Activated naive CD8-positive, alpha-beta T cell treated with anti-CD3 and anti-CD28 coated beads, Interleukin-2, amount 10 ng/mL, durations not matched to agents 7 days and 5 days (primary cell): ENCODE measurements at places on chromosomes 3 and 15. TPM values are rescaled to one million over a fixed set of nuclear protein-coding genes. Genes with fewer than 3 reads are reported as not detected.

GRCh38 chr3:133472889-133473288 is 73.0 kb downstream of the BFSP2 start:
- no peak overlapping the region for H3K4me3 ChIP-seq
- no peaks in the 10 kb centered on the region for H3K27me3 ChIP-seq
- H3K36me3 ChIP-seq: no peaks in the 10 kb centered on the region
- H3K4me1 ChIP-seq: peaks cover 37% of the 10 kb centered on the region
- H3K27ac ChIP-seq: no peak overlapping the region
- DNase-seq: no peak

DNA sequence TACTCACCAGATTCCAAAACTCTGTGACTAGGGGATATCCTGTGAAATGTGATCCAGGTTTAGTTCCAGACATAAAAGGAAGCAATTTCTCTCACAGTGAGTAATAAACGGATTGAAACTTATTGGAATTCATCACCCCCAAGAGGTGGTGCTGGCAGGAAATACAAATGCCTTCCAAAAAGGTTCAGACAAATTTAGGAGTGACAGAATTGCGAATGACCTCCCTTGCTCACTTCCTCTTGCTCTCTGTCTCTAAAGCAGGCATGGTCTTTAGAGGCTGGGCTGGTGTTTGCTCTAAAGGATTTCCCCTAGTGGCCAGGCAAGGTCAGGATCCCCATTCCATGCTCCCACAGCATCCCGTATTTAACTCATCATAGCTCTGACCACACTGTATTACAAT is 449.4 kb upstream of the PPP2R3A start:
- no peaks in the 10 kb centered on the region for H3K36me3 ChIP-seq
- no peak overlapping the region for H3K4me3 ChIP-seq
- H3K27ac ChIP-seq: no peak overlapping the region
- no peak for DNase-seq
- no peaks in the 10 kb centered on the region for H3K4me1 ChIP-seq

The EPHA3 gene
- total RNA-seq: not detected

The AMOTL2 gene
- not detected for total RNA-seq

DNA sequence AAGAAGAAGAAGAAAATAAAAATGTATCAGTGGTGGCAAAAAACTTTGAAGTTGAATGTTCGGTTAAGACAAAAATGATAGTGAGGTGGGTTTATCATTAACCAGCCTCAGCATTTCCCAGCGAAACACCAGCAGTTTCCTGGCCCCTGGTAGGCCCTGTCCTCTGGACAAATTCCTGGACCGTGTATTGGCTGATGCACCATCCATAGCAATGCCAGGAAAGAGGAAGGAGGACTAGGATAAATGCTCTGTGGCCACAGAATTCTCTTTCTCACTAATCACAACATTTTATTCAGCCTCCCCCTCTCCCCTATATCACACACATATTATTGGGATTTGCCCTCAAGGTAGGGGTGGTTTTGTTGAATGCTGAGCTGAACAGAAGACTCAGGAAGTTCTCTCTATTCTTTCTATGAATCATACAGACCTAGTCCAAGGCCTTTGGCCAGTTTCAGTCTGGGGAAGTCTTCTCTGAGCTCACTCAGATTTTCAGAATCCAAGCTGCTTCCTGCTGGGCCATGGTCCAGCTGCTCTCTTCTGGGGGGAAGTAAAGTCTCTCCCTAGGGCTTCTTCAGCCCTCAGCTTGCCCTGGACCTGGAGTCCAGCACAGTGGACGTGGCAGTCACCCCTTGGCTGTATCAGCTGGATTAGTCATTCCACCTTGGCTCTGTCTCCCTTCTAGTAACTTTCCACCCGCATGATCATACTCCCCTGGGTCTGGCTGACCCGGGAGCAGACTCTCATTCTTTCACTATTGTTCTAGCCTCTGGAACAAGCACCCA is 27.6 kb downstream of the SLC28A1 start:
- no peak overlapping the region for H3K4me3 ChIP-seq
- no peak for DNase-seq
- H3K27me3 ChIP-seq: no peaks in the 10 kb centered on the region
- H3K27ac ChIP-seq: peak overlapping the region; percentile 69
- peaks cover 20% of the 10 kb centered on the region for H3K4me1 ChIP-seq

GRCh38 chr3:42149975-42150374 is 58.8 kb downstream of the TRAK1 start:
- DNase-seq: no peak
- H3K4me1 ChIP-seq: peaks cover 24% of the 10 kb centered on the region
- H3K36me3 ChIP-seq: peaks cover 6% of the 10 kb centered on the region

The APOD gene
- total RNA-seq: not detected

- no peaks in the 10 kb centered on the region for H3K27me3 ChIP-seq
- H3K4me1 ChIP-seq: peaks cover 43% of the 10 kb centered on the region
- H3K27ac ChIP-seq: peak overlapping the region; percentile 74
These were observed 168.4 kb downstream of the LPP start for GRCh38 chr3:188322135-188322887.

DNA sequence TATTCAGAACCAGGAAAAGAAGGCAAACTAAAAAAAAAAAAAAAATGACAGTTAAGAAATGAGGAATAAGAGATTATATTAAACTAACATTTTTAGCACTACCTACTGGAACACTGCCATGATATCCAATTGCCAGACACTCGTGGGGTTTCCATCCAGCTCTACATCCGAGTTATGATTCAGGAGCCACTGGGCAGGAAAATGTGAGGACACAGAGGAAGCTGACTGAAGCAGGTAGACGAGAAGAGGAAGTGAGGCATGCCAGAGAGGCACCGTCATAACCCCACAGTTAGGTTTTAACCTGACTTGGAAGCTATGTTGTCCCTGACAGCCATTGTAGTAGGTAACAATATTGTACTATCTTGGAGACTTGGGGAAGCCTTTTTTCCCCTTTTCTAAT is 495.0 kb downstream of the NLGN1 start:
- no peaks in the 10 kb centered on the region for H3K27me3 ChIP-seq
- H3K36me3 ChIP-seq: no peaks in the 10 kb centered on the region
- H3K4me1 ChIP-seq: no peaks in the 10 kb centered on the region
- H3K27ac ChIP-seq: no peak overlapping the region

DNA sequence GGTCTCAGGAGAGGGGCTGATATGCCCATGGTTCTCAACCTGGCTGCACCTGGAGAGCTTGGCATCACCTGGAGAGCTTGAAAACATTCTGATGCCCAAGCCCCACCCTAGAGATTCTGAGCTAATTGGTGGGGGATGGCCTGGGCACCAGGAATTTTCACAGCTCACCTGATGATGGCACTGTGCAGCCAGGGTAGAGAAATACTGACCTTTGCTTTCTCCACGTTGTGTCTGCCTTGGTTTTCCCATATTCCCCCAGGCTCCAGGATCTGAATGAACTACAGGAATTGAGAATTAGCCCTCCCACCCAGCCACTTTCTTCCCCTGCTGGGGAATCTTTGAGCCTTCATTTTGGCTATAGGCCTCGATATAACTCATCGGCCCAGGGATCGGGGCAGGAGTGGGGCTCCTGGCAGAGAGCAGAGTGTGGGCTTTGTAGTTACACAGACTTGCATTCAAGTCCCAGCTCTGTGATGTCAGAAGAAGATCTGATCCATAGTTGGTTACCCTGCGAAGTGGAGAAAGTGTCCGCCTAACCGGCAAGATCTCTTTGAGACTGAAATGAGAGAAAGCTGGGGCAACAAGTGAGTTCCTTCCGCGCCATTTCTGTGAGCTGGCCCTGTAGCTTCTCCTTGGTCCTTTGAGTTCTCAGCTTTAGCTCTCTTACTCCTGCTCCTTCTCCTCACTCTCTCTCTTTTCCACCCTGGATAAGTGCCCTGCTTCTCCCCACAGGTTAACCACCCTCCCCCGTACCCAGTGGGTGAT is 33.1 kb upstream of the UBE2Q2 start:
- DNase-seq: no peak
- no peak overlapping the region for H3K4me3 ChIP-seq
- H3K4me1 ChIP-seq: peaks cover 7% of the 10 kb centered on the region
- H3K36me3 ChIP-seq: no peaks in the 10 kb centered on the region
- no peak overlapping the region for H3K27ac ChIP-seq
- peaks cover 8% of the 10 kb centered on the region for H3K27me3 ChIP-seq

DNA sequence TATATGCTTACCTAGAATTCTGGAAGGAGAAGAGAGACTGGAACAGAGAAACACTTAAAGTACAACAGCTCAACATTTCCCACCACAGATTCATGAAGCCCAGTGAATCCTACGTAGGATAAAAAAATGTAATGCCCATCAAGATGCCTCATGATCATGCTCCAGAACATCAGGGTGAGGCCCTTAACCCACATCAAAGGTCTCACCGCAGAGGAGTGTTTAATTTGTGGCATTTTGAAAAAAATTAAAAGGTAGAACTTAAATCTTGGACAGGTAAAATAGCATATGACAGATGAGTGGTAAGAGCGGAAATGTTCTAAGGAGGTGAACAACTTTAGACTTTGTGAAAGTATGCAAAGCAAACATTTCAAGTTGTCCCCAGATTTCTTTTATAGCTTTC is 9.7 kb upstream of the SLC6A20 start:
- H3K4me3 ChIP-seq: no peak overlapping the region
- H3K27ac ChIP-seq: no peak overlapping the region
- peaks cover 25% of the 10 kb centered on the region for H3K27me3 ChIP-seq

The MUSTN1 gene
- total RNA-seq: 1.9 TPM

DNA sequence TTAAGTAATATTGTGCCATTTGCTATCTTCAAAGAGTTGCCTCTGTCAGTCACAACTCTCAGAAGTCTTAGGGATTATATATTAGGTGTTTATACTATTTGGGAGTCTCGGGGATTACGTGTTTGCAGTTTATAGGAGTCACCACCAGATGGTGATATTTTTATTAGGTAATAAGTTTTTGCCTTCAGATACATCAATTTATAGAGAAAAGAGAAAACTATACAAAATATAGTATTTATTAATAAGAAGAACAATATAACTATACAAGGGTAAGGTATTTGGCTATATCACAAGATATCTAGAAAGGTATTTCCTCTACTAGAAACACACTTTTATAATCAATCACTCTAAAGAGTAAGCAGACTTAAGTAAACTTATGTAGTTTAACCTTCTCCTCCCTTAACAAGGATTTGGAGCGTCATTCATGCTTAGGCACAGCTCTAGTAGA is 10.7 kb upstream of the DHX36 start:
- H3K27me3 ChIP-seq: peaks cover 17% of the 10 kb centered on the region
- no peaks in the 10 kb centered on the region for H3K36me3 ChIP-seq
- H3K4me3 ChIP-seq: no peak overlapping the region
- no peaks in the 10 kb centered on the region for H3K4me1 ChIP-seq
- no peak overlapping the region for H3K27ac ChIP-seq
- no peak for DNase-seq

The CYP19A1 gene
- not detected for total RNA-seq

GRCh38 chr15:43489191-43489590 is 3.8 kb downstream of the TP53BP1 start:
- H3K27ac ChIP-seq: no peak overlapping the region
- no peak overlapping the region for H3K4me3 ChIP-seq
- peaks cover 25% of the 10 kb centered on the region for H3K4me1 ChIP-seq
- no peak for DNase-seq
